Tibial nerve (tissue), 4 donors: ENCODE measurements at places on chromosomes 7 and 10. TPM values are rescaled to one million over a fixed set of nuclear protein-coding genes. Genes with fewer than 3 reads are reported as not detected.

DNA sequence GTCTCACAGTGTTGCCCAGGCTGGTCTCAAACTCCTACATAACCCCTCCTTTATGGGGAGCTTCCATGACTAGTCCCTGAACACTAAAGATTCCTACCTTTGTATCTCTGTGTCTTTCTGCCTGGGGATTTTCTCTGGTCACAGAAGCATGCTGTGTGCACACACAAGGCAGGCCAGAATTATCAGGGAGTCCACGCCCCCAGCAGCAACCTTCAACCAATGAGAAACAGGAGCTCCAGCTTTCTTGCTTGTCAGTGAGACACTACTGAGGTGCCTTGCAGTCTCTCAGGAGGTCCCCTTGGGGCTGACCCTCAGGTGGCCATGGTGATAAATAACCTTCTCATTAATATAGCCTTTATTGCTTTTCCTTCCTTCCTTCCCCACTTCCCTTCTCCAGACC, 45.1 kb upstream of the AUTS2 start:
- no peaks in the 10 kb centered on the region for H3K4me1 ChIP-seq
- no peak overlapping the region for H3K4me3 ChIP-seq
- no peaks in the 10 kb centered on the region for H3K27me3 ChIP-seq
- no peaks in the 10 kb centered on the region for H3K36me3 ChIP-seq

DNA sequence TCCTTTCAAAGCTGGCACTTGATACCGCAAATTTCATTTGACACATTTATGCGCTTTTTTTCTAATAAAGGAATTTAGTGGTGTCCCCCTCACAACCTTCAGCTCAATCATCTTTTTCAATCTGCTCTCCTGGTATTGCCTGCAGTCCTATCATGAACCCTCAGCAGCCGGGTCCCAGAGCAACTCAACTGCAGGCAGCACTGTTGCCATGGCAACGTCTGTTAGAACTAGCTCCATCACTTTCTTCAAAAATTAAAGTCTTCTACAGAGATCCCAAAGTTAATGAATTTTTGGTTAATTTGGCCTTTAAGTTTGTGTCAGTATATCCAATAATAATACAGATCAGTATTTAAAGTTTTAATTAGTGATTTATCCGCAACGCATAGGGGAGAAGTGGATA, 136.1 kb upstream of the TARP start:
- H3K27ac ChIP-seq: no peak overlapping the region
- H3K4me3 ChIP-seq: no peak overlapping the region
- H3K4me1 ChIP-seq: no peaks in the 10 kb centered on the region
- H3K36me3 ChIP-seq: no peaks in the 10 kb centered on the region

DNA sequence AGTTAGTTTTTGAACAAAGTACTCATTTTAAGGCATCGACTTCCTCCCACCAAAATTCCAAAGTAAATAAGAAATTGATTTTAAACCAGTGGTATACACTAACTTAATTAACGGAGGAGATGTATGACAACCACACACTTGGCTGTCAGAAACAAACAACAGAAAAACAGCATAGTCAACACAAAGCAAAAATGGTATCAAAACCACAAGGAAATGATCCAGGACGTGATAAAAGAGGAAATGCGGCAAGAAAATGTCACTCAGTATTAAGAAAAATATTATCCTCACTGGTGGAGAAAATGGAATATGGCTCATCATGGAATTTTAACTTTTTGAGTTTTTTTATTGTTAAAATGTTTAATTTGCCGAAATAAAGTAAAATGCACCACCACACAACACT, 17.5 kb downstream of the KIAA1549 start:
- peaks cover 8% of the 10 kb centered on the region for H3K4me1 ChIP-seq
- no peak overlapping the region for H3K4me3 ChIP-seq
- H3K36me3 ChIP-seq: no peaks in the 10 kb centered on the region
- no peak for DNase-seq
- H3K27me3 ChIP-seq: no peaks in the 10 kb centered on the region

GRCh38 chr7:27581119-27581518, 81.6 kb downstream of the HIBADH start:
- no peak overlapping the region for H3K4me3 ChIP-seq
- no peaks in the 10 kb centered on the region for H3K4me1 ChIP-seq

GRCh38 chr7:7080802-7081201, 101.5 kb upstream of the C1GALT1 start:
- H3K4me3 ChIP-seq: no peak overlapping the region
- no peaks in the 10 kb centered on the region for H3K4me1 ChIP-seq
- DNase-seq: no peak

GRCh38 chr7:73351447-73352167, 23.6 kb downstream of the FKBP6 start:
- DNase-seq: no peak
- H3K36me3 ChIP-seq: no peaks in the 10 kb centered on the region
- no peak overlapping the region for H3K27ac ChIP-seq
- H3K27me3 ChIP-seq: no peaks in the 10 kb centered on the region
- H3K4me3 ChIP-seq: no peak overlapping the region

The IKZF1 gene
- 21.3 TPM for total RNA-seq
